ENCODE measurements at places on chromosomes 12 and 14.

- DNase-seq: no peak
Observed at GRCh38 chr12:49549735-49550692, 11.2 kb downstream of the KCNH3 start.

DNA sequence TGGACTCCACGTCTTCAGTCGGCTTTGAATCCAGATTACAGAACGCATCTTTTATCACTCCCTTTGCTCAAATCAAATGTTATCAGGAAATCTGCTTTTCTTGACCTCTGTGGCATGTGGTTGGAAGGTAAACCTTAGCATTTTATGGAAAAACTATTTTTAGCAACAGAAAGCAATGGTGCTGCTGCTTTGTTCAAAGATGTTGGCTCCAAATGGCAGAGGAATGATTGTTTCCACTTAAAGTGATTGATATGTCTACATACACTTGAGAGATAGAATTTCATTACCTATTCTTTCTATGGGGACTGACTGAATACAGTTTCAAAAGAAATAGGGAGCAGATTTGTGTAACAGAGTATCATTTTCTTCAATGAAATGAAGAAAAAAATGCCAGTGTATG, 761.2 kb downstream of the NOVA1 start:
- DNase-seq: no peak

- DNase-seq: no peak
Observed at GRCh38 chr12:75345531-75345930, 11.1 kb downstream of the GLIPR1L1 start.

DNA sequence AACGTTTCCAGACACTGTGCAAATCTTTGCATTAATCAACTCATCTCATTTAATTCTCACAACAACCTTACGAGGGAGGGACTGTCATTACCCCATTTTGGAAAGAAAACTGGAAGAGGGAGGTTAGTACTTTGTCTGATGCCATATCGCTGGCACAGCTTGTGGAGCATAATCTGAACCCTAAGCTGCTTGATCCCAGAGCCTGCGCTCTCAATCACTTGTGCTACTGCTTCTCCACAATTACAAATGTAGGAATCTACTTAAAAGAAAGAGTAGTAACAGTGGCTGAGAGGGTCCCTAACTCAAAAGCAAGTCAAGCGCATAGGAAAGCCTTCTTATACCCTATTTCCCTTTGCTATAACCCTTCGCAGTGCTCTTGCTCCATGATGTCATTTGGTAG, 3.2 kb downstream of the EFS start:
- DNase-seq: no peak

- DNase-seq: no peak
Observed at GRCh38 chr14:103743691-103744090, 28.1 kb downstream of the ZFYVE21 start.

GRCh38 chr14:28161040-28161439, 605.5 kb upstream of the FOXG1 start:
- DNase-seq: no peak

GRCh38 chr12:12592930-12593329, 18.7 kb upstream of the CREBL2 start:
- peak; percentile 31 for DNase-seq

DNA sequence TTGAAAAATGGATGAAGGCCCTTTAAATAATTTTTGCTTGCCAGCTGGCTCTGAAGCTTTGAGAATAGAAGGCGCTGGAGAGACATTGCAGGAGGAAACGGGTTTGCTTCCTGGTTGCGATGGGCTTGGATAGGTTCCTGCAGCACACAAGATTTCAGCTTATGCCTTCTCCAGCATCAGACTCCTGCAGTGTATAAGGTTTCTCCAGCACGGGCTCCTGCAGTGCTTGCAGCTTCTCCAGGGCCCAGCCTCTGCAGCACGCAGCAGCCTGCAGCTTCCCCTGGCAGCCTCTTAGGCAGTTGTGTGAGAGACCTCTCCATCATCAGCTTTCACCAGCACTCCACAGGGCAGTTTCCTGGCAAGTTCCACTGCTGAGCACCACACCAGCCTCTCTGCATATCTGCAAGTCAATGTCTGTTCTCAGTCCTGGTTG, 78.7 kb upstream of the ZDHHC17 start:
- DNase-seq: peak; percentile 41

GRCh38 chr12:84982888-84983287, 53.2 kb downstream of the TSPAN19 start:
- DNase-seq: no peak

GRCh38 chr14:68688872-68689371, 103.9 kb downstream of the ZFP36L1 start:
- DNase-seq: peak; percentile 77

DNA sequence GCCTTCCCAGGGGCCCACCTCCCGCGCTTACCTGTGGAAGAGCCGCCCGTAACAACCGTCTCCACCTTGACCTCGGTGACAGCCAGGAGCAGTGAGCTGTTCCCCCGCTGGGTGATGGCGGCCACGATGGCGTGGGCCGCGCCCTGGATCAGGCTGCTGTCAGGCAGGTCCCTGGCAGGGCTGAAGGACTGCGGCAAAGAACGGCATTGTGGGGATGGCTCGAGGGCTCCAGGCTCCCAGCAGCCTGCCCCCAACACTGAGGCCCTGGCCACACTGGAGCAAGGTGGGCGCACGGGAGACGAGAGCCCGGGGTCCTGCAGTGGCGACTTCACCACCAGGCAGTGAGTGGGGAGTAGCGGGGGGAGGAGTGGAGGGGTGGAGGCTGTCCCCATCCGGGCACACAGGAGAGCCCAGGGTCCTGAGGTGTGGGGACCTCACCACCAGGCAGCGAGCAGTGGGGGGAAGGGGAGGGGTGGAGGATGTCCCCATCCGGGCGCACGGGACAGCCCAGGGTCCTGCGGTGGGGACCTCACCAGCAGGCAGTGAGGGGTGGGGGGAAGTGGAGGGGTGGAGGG, 25.0 kb downstream of the JAG2 start:
- DNase-seq: no peak

DNA sequence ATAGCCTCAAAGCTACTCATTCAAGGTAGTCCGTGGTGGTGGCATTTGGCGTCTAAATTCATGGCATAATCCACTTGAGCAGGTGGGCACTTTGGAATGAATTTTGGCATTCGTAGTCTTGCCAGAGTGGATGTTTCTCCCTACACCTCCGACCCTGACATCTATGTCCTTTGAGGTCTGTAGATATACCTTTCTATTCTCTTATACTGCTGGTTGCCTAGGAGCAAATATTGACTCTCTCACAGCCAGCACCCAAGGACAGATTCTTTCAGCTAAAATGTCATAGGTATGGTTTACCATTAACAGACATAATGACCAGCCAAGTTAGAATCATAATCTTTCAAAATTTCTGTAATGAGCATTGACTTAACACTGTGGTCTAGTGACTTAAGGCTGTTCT, 47.4 kb upstream of the FLRT2 start:
- DNase-seq: no peak

- DNase-seq: peak; percentile 38
Observed at GRCh38 chr12:118103201-118103600, 610 bp downstream of the VSIG10 start.

DNA sequence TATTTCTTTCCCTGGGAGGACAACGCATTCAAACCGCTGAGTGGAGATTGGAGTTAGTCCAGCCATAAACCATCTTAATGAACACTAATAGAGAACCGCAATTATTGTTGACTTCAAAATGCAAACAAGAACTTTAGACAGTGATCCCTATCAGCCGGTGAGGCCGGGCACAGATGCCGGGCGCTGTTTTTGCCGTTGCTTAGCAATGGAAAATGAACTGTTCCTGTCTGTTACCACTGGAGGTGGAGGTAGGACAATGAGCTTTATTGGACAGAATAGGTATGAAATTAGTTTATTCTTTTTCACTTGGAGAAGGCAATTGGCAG, 216.8 kb downstream of the TTC8 start:
- no peak for DNase-seq

DNA sequence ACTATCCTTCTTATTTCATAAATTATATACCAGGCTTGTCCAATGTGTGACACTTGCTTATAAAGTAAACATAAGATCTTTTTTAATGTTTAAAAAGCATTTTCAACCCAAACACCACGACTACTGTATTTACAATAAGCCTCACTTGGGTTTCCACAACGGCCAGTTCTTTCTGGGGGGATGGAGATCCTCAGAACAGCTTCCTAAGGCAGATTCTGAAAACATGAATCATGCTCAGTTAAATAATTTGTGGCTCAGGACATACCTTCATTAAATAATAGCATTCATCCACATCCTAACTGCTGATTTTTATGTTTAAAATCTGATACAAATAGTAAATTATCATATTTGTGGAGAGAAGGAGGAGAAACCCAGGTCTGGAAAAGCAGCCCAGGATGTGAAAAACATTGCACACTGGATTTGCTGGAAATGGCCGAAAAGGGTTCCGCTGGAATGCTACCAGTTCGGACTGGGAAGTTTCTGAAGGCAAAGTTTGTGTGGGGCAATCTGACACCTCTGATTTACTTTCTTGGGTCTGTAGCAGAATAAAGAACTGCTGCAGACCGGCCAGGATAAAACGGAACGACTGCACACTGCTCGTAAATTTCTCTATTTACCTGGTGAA, 597 bp downstream of the GLT8D2 start:
- peak; percentile 72 for DNase-seq

Measured in adipocyte (in vitro differentiated cells).